ENCODE measurements at places on chromosomes 7 and 10.

DNA sequence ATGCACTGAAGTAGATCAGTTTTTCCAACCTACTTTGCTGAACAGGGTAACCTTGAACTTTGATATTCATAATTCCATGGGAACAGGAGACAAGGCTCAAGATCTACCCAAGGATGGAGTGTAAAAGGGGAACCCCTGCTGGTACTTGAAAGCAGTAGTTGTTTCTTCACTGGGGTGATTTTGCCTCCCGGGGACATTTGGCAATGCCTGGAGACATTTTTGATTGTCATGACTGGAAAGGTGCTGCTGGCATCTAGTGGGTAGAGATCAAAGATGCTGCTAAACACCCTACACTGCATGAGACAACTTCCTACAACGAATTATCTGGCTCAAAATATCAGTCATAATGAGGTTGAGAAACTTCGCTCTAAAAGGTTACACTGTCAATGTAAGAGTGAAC, 214.8 kb upstream of the CTBP2 start:
- DNase-seq = no peak

GRCh38 chr10:104301907-104302690, 33.1 kb downstream of the GSTO2 start:
- no peak for DNase-seq

GRCh38 chr10:98608411-98608810, 161.7 kb upstream of the HPS1 start:
- peak; percentile 20 for DNase-seq

GRCh38 chr7:6571160-6571779, 6.0 kb upstream of the ZDHHC4 start:
- no peak for DNase-seq

- no peak for DNase-seq
These were observed 64.1 kb downstream of the PIK3AP1 start for GRCh38 chr10:96656198-96656577.

GRCh38 chr7:70619659-70620058, 512.3 kb upstream of the GALNT17 start:
- no peak for DNase-seq

GRCh38 chr10:114879541-114880158, 58.1 kb downstream of the FHIP2A start:
- peak; percentile 39 for DNase-seq

DNA sequence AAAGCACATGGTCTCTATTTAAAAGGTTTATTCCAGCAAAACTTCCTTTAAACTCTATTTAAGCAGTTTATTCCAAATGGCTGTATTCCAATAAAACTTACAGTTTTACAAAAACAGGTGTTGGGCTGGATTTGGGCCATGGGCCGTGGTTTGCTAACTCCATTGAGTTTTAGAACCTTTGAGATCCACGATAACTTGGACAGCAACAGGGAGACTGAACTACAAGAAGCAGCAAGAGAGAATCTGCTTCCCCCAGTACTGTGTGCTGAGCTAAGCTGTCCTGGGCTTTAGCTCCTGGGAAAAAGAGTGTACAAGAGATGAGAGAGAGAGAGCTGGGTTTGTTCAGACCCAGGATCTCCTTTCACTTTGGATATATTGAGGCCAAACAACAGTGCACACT, 204.0 kb upstream of the CELF2 start:
- no peak for DNase-seq

GRCh38 chr10:102641880-102642735, 2.2 kb upstream of the TRIM8 start:
- DNase-seq = peak; percentile 98

GRCh38 chr10:70779088-70779487, 6.1 kb downstream of the TBATA start:
- no peak for DNase-seq

DNA sequence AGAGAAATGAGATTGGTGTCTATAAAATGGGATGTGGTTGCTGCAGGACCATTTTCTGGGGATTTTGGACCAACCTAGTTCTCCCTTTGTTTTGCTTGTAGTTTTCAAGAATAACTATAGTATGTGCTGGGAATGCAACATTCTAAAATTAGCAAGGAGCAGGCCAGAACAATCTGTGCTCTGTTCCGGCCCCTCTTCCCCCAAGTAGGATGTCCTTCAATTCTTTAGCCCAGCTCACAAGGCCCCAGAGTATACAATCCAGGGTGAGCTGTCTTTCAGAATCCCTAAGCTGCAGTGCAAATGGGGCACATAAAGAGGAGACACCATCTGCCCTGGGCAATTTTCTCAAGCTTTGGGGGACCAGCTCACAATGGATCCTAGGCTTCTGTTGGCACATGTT, 809.1 kb downstream of the TNS3 start:
- DNase-seq = no peak

- peak; percentile 63 for DNase-seq
These were observed 128.0 kb downstream of the MBL2 start for GRCh38 chr10:52644373-52645186.

Data from erythroblast (primary cell).